Neural progenitor cell (in vitro differentiated cells): ENCODE measurements at places on chromosomes 12 and 14.

- no peak for DNase-seq
These were observed 15.1 kb downstream of the PHETA1 start for GRCh38 chr12:111353603-111354295.

DNA sequence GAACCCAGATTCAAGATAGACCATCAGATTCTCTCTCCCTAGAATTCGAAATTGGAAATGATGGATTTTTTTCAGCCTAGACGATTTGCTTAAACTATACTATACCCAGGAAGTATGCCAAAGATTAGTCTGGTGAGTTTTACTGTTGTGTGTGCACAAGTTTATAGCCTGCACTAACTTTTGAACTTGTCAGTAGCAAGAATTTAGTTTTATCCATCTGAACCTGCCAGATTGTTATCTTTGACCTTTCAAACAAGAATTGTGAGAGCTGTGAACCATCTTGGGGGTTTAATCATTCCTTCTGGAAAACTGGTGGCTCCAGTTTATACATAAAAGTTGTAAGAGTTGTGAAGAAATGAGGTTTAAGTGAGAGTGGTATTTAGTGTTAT is 243.5 kb upstream of the DAAM1 start:
- no peak for DNase-seq

DNA sequence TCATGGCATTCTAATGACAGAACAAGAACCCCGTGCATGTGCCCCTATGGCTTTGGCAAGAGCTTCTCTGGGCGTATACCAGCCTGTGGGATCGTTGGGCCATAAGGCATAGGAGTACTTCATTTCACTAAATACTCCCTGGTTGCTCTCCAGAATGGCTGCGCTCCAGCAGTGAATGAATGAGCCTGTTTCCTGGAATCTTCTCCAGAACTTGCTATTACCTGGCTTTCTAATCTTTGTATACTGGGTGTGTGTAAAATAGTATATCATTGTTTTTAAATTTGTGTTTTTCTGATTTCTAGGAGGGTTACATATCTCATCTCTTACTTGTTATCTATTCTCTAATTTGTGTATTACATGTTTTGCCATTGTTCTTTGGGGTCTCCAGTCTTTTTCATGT is 28.6 kb upstream of the EMP1 start:
- DNase-seq = no peak

DNA sequence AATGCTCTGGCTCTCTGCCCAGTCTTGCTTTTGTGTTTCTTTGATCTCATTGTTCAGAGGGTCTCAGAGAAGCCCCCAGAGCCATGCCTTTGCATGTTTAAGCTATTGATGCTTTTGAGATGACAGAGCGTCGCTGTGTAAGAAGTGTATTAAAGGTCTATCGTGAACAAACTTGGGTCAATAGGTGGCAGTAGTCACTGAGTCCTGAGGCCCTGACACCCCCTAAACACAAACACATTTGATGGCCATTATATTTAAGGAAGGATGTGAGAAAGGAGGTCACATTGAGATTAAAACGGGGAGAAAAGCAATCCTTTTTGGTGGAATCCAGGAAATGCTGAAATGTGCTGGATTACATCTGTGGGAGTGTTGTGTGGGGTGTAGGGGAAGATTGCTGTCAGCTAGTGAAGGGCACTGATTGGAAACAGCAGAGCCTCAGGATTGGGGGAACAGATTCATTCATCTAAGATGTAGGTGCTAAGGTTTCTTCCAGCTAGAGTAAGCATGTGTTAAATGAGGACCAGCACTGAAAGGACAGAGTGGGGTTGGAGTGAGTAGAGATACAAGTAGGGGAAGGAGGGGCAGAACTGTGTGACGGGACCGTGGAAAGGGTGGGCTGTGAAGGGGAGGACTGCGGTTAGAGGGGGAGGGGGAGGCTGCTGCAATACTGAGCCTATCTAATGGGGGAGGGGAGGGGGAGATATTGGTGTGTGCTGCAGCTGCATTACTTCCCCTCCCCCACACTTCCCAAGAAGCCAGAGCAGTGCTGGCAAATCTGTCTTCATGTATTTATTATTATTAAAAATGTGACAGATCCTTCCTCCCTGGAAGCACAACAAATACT is 12.7 kb downstream of the NGDN start:
- DNase-seq = peak; percentile 48

DNA sequence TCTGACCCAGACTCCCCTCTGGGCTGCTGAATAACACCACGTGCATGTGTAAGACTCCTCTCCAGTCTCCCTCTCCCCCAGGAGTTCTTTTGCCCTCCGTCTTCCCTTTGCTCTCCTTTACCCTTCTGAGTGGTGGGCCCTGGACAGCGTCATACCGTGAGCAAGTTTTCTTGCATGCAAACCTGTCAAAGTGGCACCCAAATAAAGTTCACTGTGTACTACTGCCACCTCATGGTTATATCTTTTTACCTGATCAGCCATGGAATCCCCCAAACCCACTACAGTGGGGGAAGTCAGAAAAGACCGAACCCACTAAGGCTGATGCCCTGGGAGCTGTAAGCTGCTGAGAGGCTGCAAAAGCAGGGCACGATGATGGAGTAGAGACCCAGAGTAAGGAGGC is 131.1 kb upstream of the VRK1 start:
- no peak for DNase-seq

DNA sequence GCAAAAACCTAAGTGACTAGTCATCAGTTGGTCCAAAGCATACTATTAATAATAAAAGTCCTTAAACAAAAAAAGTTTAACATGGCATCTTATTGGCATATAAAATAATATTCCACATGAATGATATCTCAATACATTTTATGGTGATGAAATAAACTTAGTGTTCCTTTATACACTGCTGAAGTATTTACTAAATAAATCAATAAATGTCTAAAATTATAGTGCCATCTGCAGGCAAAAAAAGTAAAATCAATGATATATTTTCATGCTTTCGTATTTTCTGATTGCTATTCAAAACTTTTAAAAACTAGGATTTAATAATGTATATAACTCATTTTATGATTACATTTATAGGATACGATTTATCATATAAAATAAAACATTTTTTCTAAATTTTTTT is 30.5 kb downstream of the PUS7L start:
- no peak for DNase-seq

DNA sequence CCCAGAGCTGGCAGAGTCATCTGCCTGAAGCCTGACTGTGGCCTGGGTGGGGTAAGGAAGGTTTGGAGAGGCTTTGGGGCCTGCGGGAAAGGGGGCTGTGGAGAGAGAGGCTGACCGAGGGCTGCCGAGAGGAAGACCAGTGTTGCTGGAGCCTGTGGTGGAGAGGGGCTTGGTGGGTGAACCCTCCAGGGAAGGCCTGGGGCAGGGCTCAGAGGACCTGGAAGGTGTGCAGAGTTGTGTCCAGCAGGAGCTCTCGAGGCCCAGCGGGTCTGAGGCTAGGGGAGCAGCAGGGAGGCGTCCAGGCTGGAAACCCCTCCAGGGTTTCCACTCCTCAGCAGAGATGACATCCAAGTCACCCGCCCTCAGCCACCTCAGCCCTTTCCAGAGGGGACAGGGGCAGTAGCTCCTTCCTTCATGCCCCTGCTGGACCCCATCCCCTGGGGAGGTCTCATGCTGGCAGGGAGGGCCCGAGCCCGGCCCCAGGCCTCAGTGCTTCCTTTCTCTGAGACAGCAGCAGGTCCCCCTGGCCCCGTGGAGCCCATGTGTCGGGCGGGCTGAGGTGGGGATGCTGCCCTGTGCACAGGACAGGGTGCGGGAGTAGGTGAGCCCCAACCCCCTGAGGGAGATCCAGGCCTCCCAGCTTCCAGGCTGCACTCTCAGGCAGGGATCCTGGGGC is 8.4 kb downstream of the CEP170B start:
- DNase-seq = no peak

- no peak for DNase-seq
These were observed 19.8 kb downstream of the TMEM253 start for GRCh38 chr14:21120686-21121085.

- DNase-seq = no peak
These were observed 166.7 kb downstream of the KCNA5 start for GRCh38 chr12:5210179-5210922.

DNA sequence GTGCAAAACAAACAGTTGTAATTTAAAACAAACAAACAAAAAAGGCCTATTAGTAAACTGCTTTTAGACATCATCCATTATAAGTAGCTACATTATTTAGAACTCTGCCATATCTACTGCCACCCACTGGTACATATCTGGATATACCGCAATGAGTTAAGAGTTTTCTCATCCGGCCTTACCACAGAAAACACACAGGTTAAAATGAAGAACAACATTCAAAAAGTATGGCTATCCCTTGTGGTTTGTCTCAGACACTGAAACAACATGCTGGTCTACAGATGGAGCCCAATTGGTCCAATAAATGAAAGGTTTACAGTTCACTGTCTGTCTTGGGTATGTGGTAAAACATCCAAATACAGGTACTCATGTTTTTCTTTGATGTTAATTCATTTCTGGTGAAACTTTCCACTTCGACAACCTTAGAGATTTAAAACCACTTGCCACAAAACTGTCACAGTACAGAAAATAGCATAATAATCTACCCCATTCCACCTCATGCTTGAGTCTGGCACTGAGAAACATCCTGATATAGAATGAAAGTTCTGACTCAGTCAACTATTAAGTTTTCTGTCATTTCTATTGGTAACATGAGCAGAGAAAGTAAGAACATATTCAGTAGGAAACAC is 354.3 kb downstream of the CEP128 start:
- DNase-seq = peak; percentile 32

GRCh38 chr12:41962171-41962572 is 182.5 kb downstream of the GXYLT1 start:
- DNase-seq = no peak

GRCh38 chr12:104605685-104606084 is 148.9 kb downstream of the CHST11 start:
- no peak for DNase-seq

DNA sequence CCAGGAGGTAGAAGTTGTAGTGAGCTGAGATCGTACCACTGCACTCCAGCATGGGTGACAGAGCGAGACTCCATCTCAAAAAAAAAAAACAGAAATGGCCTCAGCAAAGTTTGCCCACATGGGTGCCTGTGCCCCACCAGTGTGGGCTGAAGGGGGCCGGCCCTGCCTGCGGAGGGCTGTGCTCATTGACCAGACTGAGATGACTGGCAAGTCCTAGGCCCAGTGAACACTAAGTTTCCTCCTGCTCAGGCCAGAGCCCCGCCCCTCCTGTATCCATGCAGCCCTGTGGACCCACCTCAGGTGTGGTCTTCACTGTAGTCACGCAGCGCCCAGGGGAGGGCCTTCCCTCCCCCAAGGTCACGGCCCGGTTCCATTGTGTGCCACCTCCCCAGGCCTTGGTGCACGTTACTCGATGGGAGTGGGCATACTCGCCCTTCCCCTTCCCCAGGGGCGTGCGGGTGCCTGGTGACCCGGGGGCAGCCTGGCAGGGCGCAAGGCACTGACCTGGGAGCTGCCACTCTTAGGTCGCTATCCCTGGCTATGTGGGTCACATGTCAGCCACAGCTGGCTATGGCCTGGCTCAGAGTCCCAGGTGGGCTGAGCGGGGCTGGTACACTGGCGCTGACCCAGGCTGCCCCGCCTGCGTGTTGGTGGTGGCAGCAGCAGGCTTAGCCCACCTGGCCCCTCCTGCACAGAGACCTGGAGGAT is 16.1 kb downstream of the INF2 start:
- no peak for DNase-seq

DNA sequence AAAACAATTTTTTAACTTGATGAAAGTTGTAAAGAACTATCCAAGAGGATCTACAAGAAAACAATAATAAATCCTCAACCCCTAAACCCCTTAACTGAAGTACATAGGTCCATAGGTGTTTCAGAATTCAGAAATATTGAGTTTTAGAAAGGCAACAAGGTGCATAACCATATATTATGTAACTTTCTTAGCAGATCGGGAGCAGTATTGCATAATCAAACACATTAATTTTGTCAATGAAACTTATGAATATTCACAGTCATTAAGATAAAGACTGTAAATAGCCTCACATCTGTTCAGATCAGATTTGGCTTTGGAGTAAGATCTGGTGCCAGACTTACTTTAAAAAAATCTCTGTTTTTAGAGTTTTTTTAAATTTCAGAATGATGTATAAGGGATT is 647.1 kb upstream of the FLRT2 start:
- no peak for DNase-seq

DNA sequence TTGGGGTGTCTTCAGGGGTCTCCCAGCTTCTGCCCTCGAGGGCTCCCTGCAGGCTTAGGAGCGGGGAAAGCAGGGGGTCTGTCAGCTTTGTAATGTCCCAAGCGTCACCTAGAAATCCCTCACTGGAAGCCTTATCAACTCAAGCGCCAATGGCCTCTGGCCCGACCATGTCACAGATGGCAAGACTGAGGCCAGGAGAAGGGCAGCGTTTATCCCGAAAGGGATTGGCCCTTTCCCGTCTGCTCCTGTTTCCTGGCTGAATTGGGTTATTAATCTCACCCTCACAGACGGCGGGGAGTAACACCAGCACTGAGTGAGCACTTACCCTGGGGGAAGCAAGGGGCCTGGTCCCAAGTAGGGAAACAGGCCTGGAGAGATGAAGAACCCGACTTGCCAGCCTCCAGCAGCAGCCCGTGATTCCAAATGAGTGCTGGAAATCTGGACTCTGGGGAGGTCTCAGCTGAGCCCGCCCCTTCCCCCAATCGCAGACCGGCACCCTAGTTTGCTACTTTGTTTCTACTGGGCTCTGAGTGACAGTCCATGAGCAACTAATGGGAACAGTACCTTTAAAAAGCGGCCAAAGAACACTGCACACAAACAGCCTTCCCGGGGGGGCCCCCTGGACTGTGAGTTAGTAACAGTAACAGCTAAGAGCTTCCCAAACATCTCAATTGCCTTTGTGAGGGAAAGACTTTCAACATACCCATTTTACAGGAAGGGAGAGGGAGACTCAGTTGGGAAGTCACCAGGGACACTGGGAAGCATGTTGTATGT is 2.1 kb upstream of the NCOR2 start:
- DNase-seq = no peak

GRCh38 chr14:57930241-57930975 is 64.5 kb upstream of the SLC35F4 start:
- DNase-seq = no peak

- DNase-seq = no peak
These were observed 785.1 kb downstream of the DIO2 start for GRCh38 chr14:79426103-79426755.

DNA sequence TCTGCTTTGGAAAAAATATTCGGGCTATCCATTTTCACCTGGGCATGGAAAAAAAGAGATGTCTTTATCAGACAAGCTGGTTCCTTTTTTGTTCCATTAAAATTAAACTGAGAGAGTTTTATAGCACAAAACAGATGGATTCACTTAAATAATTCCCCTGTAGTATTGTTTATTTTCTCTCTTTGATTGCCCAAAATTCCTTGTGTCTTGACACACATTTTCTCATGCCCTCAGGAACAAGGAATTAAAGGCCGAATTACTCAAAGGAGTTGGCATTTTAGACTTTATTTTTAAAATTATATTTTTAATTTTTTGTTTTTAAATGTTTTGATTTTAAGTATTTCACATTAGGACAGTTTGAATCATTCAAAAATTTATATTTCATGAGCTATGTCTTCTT is 69.6 kb upstream of the SLCO1C1 start:
- no peak for DNase-seq
